HTR-8/SVneo (cell line): ENCODE measurements at places on chromosomes 2 and 18.

DNA sequence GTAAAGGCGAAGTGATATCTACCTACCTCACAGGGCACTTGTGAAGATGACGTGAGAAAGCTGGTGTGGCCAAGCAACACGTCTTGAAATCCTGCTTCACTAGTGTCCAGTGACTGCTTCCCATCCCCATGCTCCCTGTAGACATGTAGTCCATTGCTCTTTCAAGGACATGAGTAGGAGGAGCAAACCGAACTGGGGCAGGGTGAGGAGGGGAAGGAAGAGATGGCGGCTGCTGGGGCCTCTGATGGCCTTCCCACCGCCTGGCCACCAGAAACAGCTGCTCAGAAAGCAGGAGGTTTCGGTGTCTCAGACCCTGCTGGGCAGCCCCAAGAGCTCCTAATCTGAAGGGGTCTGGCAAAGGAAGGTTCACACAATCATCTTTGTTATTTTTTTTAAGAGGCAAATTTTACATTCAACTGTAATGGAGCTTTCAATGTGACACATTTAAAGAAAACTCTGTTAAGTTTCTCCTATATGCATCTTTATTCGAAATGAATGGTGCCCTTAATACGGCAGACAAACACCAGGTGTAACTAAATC is 14.7 kb downstream of the CPLX4 start:
- no peak for DNase-seq

DNA sequence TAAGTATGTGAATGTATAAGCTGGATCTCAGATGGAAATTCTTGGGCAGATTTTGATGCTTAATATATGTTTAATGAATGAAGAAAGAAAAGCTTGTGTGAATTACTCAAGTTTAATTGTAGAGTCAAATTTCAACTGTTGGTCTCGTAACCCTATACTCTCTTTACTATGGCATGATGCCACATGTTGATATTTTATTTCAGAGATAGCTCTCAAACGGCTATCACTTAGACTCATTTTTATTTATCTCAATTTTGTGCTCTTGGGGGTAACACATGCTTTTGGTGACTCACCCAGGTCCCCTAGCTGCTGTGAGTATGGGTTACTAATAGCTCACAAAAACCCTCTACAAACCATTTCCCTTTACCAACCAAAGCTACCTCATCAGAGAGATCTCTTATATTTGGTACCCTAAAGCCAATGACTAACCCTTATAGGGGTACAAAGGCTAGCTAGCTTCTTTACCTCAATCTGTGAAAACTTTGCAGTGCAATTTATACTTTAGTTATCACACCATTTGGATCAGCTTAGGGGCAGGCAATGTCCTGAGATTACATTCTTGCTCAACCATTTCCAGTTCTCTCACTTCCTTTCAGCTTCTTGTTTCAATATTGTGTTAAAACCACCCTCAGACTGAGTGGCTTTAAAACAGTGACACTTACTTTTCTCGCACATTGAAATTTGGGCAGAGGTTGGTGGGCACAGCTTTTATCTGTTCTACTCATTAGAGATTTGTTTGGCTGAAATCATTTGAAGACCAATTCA is 240.3 kb downstream of the CDH7 start:
- no peak for DNase-seq

GRCh38 chr2:117775703-117776219 is 38.7 kb upstream of the DDX18 start:
- DNase-seq: no peak

DNA sequence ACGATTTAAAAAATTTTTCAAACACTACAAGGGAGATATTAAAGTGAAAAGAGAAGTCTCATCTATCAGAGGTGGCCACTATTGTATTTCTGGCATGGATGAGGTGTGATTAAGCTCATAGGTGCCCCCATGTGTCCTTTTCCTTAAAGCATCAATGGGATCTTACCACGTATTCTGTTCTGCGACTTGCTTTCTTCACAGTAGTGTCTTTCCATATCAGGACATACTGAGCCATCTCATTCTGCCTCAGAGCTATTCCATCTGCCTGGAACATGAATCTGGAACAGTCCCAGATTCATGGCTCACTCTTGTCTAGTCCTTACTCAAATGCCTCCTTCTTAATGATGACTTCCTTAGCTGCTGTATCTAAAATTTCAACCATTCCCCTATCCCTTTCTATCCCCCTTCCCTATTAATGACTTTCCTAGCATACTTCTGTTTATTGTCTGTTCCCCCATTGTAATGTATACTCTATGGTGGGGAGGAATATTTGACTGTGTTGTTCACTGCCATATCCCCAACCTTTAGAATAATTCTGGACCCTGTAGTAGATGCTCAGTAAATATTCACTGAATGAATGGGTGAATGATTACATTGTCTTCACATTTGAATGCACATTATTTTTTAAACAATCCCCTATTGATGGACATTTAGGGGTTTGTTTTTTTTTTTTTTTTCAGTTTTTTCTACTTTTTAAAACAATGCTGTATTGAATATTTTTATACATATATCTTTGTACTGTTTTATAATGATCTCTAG is 11.1 kb downstream of the STAMBP start:
- DNase-seq: no peak
